NCI-H2171 treated with DMSO at 0.1 percent for 48 hours (cell line): ENCODE measurements at places on chromosomes 4 and X.

- DNase-seq: no peak
These were observed 88.3 kb downstream of the VCX3A start for GRCh38 chrX:6446582-6446981.

GRCh38 chrX:119537487-119537886 lies 27.7 kb downstream of the STEEP1 start:
- no peak for DNase-seq

DNA sequence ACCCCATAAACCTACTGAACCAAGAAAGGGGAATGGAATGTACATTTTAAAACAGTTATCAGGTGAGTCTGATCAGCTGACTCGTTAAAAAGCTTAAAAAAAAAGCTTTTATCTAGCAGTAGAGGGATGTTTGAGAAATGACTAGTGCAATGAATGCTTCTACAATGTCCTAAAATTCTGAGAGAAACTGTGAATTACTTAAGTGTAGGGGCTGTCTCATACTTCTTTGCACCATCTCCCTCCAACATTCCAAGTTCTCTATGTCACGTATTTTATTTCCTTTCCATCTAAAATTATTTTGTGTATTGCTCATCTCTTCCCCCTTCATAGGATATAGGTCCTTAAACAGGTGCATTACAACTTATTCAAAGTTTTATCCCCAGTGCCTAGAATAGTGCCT lies 11.9 kb upstream of the AREG start:
- no peak for DNase-seq

- DNase-seq: no peak
These were observed 36.0 kb downstream of the INTU start for GRCh38 chr4:127668770-127669169.

DNA sequence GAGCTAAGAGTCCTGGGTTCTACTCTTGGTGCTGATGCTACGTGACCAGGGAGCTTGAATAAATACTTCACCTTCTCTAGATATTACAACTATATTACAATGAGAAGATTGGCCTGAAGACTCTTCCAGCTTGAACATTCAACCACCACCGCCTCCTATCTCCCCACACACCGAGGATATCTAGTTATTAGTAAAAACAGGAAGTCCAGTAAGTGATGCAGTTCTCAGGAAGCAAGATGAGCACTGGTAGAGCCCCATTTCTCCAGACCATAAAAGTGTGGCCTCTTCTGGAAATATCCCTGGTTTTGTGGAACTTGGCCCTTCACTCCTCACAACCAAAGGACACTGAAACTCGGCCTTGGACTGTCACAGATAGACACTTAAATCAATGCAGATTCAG lies 18.5 kb downstream of the PJA1 start:
- DNase-seq: no peak

- DNase-seq: no peak
These were observed 55.8 kb upstream of the MAGEB10 start for GRCh38 chrX:27751976-27752375.

- peak; percentile 20 for DNase-seq
These were observed 130.3 kb downstream of the DIPK2B start for GRCh38 chrX:45070116-45071007.

- DNase-seq: no peak
These were observed 18.7 kb downstream of the SASH3 start for GRCh38 chrX:129798456-129798855.

- no peak for DNase-seq
These were observed 6.7 kb downstream of the TMPRSS11D start for GRCh38 chr4:67877086-67877485.

- DNase-seq: no peak
These were observed 3.1 kb upstream of the SLC6A8 start for GRCh38 chrX:153684467-153685155.

DNA sequence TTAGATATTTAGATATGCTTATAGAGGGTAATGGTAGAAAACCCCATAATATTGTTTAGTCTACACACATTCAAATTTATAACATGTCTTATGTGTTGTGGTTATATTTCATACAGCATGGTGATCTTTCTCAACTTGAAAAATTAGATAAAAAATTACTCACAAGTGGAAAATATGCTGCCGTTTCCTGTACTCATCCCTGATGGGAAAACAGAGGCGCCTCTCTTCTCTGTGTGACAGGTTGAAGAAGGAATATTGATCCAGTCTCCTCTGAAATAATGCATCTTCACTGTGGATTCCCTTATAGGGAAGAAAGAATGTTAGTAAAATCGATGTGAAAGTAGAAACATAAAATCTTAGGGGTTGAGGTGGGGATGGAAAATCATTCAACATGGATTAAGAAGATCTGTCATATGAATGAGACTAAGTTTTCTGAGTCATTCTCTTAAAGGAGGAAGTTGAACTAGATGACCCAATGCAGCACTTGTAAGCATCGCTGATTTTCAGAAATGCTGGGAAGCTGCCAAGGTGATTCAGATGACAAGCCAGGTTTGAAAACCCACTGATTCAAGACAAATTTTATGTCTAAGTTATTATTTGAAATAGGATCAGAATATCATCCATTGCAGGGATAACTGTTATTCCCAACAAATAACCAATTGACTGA lies 70.7 kb downstream of the ANKRD50 start:
- DNase-seq: peak; percentile 8

- DNase-seq: no peak
These were observed 23.5 kb upstream of the CXCL13 start for GRCh38 chr4:77582156-77582555.
